ENCODE measurements at places on chromosomes 11 and 22.

GRCh38 chr11:64060263-64060860, 24.6 kb downstream of the FLRT1 start:
- no peak for DNase-seq

- no peak for DNase-seq
Measured at GRCh38 chr22:22362311-22362710, 117.7 kb downstream of the VPREB1 start.

- DNase-seq: no peak
Measured at GRCh38 chr11:82714346-82715174, 19.1 kb downstream of the FAM181B start.

DNA sequence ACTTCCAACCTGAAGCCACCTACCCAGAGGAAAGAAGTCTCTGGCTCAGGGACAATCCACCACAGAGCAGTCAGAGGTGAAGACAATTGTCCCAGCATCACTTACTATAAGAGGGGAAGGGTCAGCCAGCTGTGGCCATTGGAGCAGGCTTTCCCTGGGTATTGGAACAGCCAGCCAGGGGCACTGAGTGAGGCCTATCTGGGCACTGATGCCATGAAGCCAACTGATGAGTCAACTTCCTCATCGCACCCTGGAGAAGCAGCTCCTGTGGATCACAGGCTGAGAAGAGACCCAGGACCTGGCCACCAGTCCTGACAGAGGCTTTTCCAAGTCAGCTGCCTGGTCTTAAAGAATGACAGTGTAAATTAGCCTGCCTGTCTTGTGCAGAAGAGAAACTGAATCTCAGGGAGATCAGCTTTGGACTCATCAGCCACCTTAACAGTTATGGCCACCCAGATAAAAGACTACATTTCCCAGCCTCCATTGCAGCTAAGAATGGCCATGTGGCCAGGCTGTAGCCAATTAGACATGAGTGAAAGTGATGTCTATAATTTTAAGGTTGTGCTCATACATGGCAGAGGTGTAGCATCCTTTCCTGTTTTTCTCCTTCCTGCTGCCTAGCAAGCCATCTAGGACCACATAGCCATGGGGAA, 19.0 kb downstream of the CHST1 start:
- no peak for DNase-seq

- DNase-seq: no peak
Measured at GRCh38 chr22:24430431-24431308, 3.3 kb downstream of the ADORA2A start.

GRCh38 chr11:111409915-111410314, 30.8 kb upstream of the POU2AF1 start:
- peak; percentile 18 for DNase-seq

GRCh38 chr11:113105592-113105991, 144.4 kb downstream of the NCAM1 start:
- no peak for DNase-seq

DNA sequence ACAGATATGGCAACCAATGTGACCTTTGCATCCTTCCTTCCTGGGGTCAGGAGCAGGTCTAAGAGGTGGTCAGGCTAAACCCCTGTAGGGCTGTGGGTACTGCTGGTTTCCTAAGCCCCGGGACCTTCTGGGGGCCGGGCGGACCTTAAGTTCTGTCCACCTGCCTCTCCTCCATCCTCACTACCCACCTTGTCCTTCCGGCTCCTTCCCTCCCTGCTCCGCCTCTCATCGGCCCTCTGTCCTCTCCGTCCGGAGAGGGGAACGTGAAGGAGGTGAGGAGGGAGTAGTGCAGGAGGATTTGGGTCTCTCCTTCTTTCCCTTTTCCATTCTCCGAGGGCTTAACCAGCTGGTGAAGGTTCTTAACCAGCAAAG, 28.3 kb upstream of the PARVB start:
- DNase-seq: no peak

Measured in GM18507 (cell line).